Activated CD4-positive, alpha-beta T cell treated with anti-CD3 and anti-CD28 coated beads for 36 hours (primary cell): ENCODE measurements at places on chromosomes 2 and 18.

DNA sequence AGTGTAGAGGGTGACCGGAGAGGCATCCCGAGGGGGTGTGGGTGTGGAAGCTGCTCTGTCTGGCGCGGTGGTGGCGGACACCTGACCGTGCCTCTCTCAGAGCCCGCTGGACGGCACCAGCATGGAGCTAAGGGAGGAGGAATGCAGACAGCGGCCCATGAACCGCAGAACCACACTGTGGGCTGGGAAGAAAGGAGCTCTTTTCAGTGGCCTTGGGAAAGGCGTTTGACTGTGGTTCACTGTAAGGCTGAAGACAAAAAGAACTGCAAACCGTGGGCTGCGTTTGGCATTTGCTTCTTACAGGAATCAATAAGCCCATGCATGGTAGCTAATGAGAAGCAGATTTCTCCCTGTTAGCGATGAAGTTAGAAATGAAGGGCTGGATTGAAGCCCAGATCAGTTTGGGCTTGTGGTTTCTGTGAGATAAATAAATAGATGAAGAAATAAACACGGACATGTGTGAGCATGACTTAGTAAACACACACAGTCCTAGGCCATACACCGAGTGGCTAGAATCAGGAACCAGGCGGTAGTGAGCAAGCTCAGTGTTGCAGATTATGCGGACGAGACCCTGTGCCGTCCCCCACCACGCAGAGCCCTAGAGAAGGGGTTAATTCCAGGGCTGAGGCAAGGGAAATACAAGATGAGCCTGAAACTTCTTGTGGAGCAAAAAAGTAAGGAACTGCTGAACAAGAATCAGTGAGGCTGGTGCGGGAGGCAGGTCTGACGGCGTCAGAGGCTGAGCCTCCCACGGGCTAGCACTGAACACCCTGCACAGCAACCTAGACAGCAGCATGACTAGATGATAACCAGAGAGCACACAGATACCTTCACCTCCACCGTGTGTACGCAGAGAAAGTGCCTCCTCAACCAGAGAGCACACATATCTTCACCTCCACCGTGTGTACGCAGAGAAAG, 29.3 kb upstream of the NFATC1 start:
- DNase-seq = no peak

GRCh38 chr2:227260041-227260440, 65.0 kb upstream of the MFF start:
- DNase-seq = no peak

- no peak for DNase-seq
Observed at GRCh38 chr2:151905963-151906632, 77.9 kb upstream of the ARL5A start.

DNA sequence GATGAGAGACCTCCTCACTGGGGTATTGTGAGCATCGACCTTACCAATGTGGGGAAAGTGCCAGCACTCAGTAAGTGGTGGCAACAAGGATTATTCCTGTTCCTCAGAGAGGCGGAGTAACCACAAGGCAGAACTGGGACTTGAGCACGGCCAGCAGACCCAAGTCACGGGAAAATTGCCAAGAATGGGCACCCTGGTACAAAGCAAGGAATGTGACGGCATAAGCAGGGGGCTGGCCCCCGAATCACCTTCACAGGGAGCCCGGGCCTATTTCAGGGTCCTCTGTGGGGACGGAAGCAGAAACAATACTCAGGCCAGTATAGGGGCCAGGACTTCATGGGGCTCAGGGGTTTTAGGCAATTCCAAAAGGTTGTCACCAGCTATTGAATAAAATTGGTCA, 25.4 kb downstream of the CENPA start:
- DNase-seq = no peak
